ENCODE measurements at places on chromosomes 1 and 21.

- DNase-seq: peak; percentile 64
Measured at GRCh38 chr1:228101994-228102790, 933 bp downstream of the C1orf35 start.

GRCh38 chr1:53459321-53460175 is at the start of gene DMRTB1:
TSS of gene DMRTB1 (plus strand) at chr1:53459399. CDS start at chr1:53459454, 55 bp downstream.
- no peak for DNase-seq

DNA sequence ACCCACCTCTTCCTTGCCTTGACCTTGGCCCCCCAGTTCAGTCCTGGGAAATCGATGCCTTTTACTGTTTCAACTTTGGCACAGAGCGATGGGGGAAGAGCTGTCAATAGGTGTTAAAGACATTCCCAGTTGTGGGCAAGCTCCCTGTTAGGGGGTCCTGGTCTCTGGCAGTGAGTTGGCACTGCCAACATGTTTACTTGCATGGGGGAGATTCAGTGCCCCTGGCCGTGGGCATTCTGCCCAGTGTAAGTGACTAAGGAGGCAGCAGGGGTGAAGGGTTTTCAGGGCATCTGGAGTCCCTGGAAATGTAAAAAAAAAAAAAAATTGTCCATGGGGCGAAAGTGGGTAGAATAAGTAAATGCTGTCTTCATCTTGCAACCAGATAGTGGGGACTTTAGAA is 407.0 kb downstream of the PTPRU start:
- DNase-seq: peak; percentile 17

GRCh38 chr1:92365378-92366039 is 66.7 kb downstream of the RPAP2 start:
- no peak for DNase-seq

- DNase-seq: no peak
Measured at GRCh38 chr1:32358435-32358834, 3.9 kb downstream of the FAM229A start.

- DNase-seq: no peak
Measured at GRCh38 chr1:52367272-52367671, 1.3 kb upstream of the CC2D1B start.

DNA sequence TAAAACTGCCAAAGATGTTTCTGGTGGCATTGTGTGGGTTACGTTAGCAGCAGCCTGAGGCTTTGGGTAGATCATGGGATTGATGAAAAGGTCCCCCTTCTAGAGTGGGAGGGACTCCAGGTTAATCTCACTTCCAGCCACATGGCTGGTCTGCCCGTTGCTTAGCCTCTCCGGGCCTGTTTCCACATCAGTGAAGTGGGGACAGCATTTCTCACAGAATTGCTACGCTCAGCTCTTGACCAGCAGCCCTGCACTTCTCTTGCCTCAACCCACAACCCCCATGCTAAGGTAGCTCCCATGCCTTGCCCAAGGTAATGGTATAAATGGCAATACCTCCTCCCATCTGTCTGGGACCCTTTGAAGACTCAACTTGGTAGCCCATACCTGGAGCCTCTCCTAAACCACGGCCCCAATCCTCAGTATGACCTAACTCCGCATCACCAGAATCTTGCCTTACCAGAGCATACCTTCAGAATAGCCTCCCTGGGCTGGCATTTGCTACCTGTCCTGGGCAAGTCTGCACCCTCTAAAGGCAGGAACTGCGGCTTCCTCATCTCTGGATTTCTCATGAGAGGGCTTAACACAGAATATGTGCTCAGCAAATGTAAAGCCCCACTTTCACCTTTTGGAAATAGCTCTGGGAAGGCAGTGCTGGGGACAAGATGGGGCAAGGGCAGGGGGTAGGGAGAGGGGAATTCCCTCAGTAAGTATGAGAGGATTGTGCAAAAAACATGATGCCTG is 10.9 kb upstream of the GUCA2A start:
- no peak for DNase-seq

DNA sequence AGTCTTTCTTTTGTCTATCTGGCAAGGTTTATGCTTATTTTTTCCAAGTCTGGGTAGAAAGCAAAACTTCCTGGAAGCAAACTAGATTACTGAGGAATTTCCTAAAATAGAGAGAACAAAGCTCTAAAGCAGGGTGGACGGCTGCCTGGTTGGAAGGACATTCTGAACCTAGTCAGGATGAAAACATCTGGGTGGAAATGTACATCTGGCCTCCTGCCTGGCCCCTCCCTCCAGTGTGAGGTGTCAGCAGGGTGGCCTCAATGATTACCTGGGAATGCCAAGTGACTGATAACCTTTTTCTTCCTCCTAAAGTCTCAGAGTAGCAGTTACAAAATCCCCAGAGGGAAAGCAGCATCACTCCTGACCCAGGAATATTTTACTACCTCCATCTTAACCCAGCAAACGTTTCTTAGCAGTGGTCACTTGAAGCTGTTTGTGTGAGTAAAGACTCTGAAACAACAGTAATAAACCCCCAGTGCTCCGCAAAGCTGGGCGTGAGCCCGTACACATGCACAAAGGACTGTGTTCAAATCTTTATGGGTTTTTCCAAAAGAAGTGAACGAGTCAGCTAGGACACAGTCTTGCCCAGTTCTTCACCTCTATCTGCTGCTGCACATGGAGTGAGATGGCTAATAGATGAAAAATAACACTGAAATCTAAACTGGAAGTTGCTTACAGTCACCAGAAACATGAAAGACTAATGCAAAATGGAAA is 18.9 kb downstream of the ANGPTL7 start:
- no peak for DNase-seq

DNA sequence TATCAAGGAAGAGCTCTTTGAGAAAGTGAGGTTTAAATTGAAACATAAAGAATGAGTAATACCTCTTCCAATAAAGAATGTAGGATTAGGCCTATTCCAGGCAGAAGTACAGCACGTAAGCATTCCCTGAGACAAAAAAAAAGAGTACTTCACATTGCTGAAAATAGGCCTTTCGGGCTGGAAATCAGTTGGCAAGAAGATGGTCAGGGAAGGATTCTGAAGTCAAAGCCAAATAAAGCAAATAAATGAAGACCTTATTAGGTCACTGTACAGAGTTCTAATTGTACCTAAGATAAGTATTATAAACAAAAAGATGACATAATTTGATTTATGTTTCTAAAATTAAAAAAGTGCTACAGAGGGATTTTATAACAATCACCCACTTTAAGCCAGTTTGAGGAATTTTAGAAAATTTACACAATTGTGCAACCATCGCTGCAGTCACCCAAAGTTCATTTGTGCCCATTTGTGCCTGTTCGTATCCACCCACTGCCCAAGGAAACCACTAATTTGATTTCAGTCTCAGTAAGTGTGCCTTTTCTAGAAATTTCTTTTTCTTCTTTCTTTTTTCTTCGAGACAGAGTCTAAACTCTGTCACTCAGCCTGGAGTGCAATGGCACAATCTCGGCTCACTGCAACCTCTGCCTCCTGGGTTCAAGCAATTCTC is 58.6 kb downstream of the FMO4 start:
- no peak for DNase-seq

- no peak for DNase-seq
Measured at GRCh38 chr1:108826081-108826635, 30.7 kb downstream of the AKNAD1 start.

DNA sequence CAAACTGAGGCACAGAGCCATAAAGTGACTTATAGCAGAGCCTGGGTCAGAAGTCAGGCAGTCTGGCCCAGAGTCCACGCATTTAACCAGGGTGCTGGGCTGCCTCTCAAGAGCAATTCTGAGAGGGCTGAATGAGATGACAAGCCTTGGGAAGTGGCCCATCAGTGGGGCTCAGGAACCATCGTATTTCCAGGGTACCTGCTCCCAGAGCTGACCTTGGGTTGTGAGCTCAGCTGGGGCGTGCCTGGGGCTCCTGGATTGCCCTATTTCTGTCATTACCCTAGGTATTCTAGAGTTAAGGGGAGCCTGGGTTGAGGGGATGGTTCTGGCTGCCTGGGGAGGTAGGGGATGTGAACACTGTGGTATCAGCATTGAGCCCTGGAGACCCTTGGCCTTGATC is 49.4 kb downstream of the LGR6 start:
- DNase-seq: no peak

- no peak for DNase-seq
Measured at GRCh38 chr1:55524006-55524405, 308.8 kb upstream of the USP24 start.

- DNase-seq: no peak
Measured at GRCh38 chr1:183620311-183620710, 15.3 kb downstream of the ARPC5 start.

GRCh38 chr1:236120721-236121153 is 21.6 kb upstream of the GPR137B start:
- DNase-seq: no peak

GRCh38 chr21:42285569-42286245 is 29.5 kb downstream of the TFF3 start:
- no peak for DNase-seq

- no peak for DNase-seq
Measured at GRCh38 chr1:99017655-99018054, 13.0 kb upstream of the PLPPR5 start.

DNA sequence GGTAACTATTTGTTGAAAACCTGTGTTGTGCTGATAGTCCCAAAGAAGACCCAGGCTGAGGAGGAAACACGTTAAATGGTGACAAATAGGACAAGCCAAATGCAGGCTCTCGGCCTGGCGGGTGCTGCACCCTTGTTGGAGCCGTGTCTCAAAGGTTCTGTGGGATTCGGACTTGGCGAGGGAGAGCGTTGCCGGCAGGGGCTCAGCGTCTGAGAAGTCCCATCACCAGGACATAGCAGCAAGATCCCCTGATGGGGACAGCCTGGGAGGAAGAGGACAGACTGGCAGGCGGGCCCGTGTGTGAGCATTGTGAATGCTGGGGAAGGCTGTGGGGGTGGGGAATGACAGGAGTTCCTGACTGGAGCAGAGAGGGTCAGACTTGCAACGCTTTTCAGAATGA is 142.5 kb downstream of the PGBD5 start:
- no peak for DNase-seq

GRCh38 chr21:38325216-38325615 is 68.4 kb downstream of the KCNJ15 start:
- no peak for DNase-seq

GRCh38 chr1:225694151-225694603 is 41.3 kb upstream of the ENAH start:
- DNase-seq: no peak

DNA sequence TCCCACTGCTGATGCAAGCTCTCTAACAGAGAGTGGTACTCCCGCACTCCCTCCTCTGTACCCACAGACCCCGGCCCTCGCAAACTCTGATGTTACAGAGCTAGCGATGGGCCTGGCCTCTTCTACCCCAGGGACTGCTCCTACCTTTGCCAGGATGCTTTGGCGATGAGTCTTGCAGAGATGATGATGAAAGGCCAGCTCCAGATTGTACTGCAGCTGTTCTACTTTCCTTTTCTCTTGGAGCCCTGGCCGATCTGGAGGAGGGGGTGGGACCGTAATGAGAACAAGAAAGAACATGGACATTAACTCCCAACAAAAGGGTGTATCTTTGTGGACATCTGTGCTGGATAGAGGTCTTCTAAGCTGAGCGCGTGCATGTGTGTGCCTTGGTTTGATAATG is 6.0 kb upstream of the LINGO4 start:
- no peak for DNase-seq

DNA sequence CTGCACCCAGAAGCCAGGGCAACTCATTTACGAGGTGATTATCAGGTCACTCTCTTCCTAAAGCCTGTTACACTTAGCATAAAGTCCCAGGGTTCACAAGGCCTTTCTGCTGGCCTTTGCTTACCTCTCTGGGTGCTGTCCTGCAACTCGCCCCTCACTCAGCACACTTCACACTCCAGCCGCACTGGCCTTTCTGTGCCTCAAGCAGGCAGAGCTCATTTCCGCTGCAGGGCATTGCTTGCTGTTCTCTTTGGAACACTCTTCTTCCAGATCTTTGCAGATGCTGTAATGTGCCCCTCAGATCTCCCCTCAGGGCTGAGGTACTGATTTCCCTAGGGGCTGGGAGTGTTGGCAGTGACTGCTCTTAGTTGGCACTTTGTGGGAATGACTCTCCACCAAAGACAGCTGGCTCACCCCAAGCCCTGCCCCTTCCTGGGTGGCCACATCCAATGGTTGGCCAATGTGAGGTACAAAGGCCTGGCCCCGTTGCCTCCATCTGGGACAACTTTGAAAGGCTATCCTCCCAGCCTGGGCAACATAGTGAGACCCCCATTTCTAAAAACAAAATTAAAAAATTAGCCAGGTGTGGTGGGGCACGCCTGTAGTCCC is 50.8 kb upstream of the SSBP3 start:
- no peak for DNase-seq

GRCh38 chr1:201039876-201040275 is 16.4 kb upstream of the KIF21B start:
- DNase-seq: peak; percentile 53

DNA sequence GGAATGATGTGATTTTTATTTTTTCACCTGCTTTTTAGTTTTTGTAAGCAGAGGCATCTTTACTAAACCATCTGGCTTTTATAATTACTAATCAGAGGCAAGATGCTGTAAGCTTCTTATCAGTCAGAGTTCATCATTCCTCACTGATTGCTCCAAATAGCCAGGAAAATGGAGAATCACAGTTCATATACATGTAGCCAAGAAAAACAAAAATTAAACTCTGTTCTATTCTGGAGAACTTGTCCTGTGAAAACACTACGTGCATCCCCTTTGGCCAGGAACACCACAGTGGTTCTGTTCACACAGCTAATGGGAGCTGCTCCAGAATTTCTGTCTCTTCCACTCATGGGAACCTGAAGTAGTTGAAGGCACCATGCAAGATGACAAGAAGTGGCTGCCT is 725.5 kb upstream of the CHRM3 start:
- no peak for DNase-seq

All from aorta (tissue), 5 donors.